ENCODE measurements at places on chromosomes 6 and 20. TPM values are rescaled to one million over a fixed set of nuclear protein-coding genes. Genes with fewer than 3 reads are reported as not detected.

DNA sequence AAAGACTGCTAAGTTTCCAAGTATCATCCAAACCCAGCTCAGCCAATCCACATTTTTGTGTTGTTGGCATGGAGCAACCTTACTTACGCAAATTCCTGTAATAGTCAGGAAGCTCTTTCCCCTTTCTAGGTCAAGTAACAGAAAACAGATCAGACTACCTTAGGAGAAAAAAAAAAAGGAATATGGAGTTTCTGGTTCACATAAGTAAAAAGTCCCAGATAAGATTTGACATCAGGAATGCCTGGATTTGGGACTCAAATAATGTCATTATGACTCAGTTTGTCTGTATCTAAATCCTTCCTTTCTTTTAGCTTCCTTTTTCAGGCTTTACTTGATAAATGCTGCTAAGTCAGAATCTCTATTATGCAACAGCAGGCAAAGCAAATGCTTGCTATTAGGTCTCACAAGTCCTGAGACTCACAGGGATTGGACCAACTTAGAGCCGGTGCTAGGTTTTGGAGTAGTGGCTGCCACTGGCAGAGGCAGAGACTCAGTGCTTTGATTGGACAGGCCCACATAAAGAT lies 44.5 kb downstream of the NCOA7 start:
- DNase-seq = peak; percentile 72

GRCh38 chr6:135655055-135655454 lies 157.5 kb upstream of the AHI1 start:
- no peak for DNase-seq

Gene PROKR2
- total RNA-seq = not detected

DNA sequence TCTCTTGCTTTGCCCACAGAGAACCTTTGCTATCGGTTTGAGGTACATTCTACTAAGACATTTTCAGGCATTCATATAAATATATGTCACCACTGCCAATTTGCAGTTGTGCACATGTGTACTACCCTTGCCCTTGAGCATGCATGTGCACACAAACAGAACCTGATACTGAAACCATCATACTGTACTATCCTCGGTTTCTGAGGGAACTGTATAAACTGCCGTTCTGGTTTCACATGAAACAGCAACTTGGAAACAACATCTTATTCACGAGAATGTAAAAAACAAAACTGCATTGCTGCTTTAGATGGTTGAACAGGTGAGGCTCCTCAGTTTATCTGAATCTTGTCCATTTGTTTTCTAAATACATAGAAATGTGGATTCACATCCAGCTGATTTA lies 151.2 kb upstream of the TMEM170B start:
- no peak for DNase-seq

GRCh38 chr20:10255846-10256245 lies 37.2 kb downstream of the SNAP25 start:
- no peak for DNase-seq

GRCh38 chr6:87551799-87552198 lies 38.0 kb downstream of the RARS2 start:
- no peak for DNase-seq

DNA sequence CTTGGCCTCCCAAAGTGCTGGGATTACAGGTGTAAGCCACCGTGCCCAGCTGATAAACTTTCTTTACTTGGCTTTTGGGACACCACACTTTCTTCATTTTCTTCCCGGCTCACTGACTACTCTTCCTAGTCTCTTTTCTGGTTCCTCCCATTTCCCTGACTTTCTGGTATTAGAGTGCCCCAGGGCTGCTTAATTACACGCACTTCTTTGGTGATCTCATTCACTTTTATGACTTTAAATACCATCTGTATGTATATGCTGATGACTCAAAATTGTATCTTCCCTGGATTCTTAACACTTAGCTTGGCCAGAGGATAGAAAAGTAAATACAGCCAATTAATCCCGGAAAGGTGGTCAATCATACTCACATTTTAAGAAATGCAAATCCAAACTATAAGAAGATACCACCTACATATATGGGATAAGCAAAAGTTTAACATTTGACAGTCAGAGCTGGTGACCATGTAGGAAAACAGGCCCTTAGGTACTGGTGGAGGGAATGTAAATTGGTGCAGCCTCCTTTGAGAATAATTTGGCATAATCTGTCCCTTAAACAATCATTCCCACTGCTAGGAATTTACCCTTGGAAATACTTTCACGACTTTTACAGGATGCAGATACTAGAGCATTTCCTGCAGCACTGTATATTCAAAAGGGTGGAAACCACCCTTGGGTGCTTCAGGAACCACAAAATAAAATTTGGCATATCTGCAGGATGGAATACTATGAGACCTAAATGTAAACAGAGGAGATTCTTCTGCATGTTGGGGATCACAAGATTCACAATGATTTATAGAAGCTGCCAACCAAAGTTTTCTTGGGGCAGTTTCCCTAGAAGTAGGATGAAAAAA lies 9.4 kb upstream of the NANP start:
- no peak for DNase-seq

Gene SLA2
- total RNA-seq = 0.54 TPM

DNA sequence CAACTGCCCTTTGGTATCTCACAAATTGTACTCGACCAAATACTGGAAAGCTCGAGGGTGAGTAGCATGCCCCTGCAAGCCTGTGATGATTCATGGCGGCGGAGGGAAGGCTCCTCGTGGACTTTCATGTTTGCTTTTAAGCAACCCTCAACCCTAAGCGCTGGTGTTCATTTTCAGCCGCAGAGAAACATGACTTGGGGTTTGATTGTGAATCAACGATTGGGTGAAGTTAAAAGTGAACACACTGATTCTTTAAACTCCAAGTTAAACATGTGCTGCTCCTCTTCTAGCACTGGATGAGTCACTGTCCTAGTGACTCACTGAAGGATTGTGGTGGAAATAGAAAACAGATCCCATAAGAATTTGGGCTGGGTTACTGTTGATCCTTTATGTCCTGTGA lies 8.3 kb downstream of the CD109 start:
- DNase-seq = no peak

DNA sequence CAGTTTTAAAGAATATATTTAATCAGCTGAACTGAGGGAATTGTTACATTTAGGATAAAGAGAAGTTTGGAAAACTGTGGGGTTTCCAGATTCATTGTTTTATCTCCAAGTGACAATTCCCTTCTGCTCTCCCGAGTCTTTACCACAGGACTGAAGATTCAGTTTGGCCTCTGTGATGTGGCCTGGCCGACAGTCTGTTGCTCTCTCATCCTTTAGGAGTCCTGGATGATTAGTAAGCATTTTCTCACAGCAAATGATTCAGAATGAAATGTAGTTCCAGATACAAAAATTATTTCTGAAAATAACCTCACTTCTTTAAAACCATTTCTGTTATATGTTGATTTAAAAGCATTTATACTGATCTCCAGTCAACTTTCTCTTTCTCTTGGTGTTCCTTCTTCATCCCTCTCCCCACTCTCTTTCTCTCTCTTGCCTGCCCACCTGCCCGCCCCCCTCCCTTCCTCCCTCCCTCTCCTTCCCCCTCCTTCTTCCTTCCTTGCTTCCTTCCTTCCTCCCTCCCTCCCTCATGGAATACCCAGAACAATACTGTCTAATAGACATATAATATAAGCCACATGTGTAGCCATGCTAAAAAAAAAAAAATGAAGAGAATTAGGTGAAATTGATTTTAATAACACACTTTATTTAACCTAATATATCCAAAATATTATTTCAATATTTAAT lies 254.9 kb downstream of the PRL start:
- no peak for DNase-seq

DNA sequence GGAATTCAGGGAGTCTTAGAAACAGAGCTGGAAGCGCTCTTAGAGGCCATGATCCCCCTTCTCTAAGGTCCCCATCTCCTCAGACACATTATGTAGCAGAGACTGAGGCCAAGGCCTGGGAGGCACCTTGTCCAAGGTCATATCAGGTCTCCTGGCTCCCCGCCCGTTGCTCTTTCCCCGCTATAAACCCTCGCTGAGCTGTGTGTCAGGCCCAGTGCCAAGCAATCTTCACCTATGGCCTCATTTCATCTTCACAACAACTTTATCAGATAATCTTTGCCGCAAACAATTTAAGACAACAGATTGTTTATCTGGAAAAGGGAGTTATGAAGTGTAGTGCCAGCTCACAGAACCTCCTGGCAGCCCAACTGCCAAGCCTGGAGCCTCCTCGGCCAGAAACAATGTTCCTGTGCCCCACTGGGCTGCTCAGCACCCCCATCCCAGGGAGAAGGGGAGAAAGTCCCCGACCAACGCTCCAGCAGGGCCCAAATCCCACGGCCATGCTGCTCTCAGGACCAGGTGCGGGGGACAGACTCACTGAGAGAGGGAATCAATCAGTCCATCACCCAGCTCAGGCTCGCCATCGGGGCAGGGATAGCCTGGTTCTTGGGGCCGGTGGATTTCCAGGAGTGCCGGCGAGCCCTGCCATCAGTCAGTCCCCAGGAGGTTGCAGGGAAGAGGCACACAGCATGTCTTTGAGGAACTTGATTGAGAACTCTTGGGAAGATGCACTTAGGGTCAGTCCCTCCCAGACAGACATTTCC lies 16.9 kb upstream of the FANCE start:
- no peak for DNase-seq

GRCh38 chr6:143125455-143125854 lies 64.8 kb downstream of the AIG1 start:
- DNase-seq = no peak

GRCh38 chr6:150403458-150404246 lies 34.8 kb downstream of the IYD start:
- DNase-seq = no peak

GRCh38 chr6:168649209-168649608 lies 208.2 kb downstream of the SMOC2 start:
- peak; percentile 35 for DNase-seq

DNA sequence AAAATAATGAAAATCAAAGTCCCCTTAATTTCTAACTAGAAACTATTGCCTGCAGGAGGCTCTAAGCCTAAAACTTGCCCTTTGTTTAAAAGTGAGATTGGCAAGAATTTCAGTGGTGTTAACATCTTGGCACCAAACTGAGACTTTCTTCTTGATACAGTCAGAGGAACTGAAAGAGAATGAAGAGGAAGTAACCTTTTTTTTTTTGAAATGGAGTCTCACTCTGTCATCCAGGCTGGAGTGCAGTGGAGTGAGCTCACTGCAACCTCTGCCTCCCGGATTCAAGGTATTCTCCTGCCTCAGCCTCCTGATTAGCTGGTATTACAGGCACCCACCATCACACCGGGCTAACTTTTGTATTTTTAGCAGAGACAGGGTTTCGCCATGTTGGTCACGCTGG lies 3.6 kb downstream of the DOP1A start:
- no peak for DNase-seq

Gene FAM83D
- total RNA-seq = 96.7 TPM

DNA sequence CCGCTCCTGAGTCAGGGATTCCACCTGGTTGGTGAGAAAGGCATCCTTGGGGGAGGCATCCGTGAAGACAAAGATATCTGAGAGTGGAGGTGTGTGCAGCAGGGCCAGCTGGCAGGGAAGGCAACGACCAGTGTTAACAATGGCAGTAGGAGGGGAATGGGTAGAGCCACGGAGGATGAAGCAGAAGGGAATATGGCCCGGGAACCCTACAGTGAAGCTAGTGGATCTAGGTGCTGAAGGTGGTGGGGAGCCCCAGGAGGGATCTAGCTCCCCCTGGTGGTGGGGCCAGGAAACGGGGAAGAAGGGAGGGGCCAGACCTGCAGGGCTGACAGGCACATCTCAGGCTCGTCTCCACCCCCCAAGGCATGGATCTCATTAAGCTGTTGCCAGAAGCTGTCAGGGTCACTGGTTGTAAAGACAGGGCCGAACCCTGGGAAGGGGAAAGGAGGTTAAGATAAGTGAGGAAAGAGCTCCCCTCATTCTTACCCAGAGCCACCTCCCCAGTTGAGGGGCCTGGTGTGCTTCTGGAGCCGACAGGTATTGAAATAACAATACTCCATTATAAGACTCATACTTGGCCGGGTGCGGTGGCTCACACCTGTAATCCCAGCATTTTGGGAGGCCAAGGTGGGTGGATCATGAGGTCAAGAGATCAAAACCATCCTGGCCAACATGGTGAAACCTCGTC lies 7.3 kb downstream of the VWA7 start:
- peak; percentile 80 for DNase-seq

DNA sequence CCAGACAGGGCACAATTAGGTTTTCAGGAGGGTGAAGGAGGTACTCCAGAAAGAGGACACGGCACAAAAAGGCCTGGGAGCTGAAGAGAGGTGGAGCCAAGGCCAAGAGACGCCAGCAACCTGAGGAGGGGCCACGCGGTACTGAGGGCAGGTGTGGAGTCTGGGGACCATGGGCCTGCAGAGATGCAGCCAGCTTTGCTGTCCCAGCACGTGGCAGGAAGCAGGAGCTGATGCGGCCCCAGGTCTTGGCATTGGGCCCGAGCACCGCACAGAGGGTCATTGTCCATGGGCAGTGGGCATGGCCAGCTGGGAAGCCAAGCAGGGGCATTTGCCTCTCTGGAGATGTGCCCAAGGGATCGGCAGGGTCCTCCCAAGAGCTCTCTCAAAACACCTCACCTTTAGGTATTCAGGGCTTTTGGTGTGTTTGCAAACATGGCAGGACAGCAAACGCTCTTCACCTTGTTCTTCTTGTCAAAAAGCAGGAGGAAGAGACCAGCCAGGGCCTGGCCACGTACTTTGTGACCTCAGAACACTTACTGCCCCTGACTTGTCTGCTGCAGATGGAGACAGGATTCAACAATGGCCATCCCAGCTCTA lies 1.4 kb upstream of the BPIFB1 start:
- DNase-seq = no peak

Gene TRIM31
- not detected for total RNA-seq

DNA sequence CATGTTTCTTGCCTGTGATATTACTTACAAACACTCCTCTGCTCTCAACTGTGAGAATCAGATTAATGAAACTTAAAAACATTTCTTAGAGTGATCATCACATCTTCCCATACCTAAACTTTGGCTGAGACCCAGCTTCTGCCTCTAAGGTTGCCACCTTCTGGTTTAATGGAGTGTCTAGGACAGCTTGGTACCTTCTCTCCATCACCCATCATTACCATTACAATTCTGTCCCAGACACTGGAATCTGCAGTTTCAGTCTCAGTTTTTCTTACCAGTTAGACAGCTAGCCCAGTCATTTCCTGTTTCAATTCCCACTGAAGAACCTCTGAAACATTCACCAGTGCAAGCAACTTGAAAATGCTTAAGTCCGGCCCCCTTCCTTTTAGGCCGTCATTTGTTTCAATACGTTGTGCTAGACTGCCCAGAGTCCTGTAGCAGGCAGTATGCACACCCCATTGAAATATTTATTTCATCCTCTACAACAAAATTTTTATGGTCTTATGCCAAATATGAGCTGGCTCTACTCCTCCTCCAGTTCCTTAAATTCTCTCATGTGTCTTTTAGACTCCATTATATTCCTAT lies 107.0 kb upstream of the FOXO3 start:
- no peak for DNase-seq

- DNase-seq = no peak
Measured at GRCh38 chr20:12061466-12061865, 143.8 kb downstream of the BTBD3 start.

- no peak for DNase-seq
Measured at GRCh38 chr6:16725145-16725864, 36.0 kb downstream of the ATXN1 start.

Gene VSTM2L
- total RNA-seq = 2.5 TPM

GRCh38 chr6:88480816-88481215 lies 314.7 kb upstream of the CNR1 start:
- DNase-seq = no peak

Data from sigmoid colon (tissue), 7 donors.